ENCODE measurements at places on chromosomes 2 and 18.
A peak's percentile ranks its signal among the peaks of the same experiment; 100 is the strongest.

DNA sequence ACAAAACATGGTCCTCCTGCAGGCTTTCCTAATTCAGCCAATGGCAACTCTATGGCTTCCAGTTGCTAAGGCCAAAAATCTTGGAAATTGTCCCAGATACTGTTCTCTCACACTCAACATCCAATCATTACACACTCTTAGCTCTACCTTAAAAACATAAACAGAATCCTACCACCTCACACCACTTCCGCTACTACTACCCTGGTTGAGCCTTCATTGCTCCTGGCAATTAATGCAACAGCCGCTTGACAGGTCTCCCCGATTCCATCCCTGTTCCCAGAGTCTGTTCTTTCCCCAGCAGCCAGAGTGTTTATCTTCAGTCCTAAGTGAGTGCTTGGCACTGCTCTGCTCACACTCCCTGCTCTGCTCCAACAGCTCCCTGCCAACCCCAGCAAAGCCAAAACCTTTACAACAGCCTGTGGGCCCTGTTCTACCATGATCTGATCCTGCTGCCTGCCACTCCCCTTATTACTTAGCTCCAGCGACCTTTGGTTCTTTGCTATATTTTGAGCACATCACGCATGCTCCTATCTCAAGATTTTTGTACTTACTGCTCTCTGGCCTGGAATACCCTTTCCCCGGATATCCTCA lies 67.5 kb upstream of the AMMECR1L start:
- DNase-seq: no peak

GRCh38 chr18:63970809-63971205 lies 926 bp downstream of the SERPINB8 start:
- DNase-seq: no peak

- no peak for DNase-seq
Observed at GRCh38 chr2:86275384-86275799, 62.0 kb downstream of the REEP1 start.

- DNase-seq: no peak
Observed at GRCh38 chr2:157194844-157195243, 62.7 kb upstream of the GALNT5 start.

- DNase-seq: no peak
Observed at GRCh38 chr2:198628596-198628995, 824.2 kb downstream of the PLCL1 start.

GRCh38 chr2:25347846-25348245 lies 6.1 kb upstream of the DNMT3A start:
- no peak for DNase-seq

GRCh38 chr2:96816127-96816835 lies at the start of gene CNNM3:
Gene CNNM3 (plus strand): TSS chr2:96816268. CDS start chr2:96816278, 10 bp downstream.
- peak; percentile 95 for DNase-seq

GRCh38 chr2:188601927-188602326 lies 310.3 kb downstream of the GULP1 start:
- no peak for DNase-seq

DNA sequence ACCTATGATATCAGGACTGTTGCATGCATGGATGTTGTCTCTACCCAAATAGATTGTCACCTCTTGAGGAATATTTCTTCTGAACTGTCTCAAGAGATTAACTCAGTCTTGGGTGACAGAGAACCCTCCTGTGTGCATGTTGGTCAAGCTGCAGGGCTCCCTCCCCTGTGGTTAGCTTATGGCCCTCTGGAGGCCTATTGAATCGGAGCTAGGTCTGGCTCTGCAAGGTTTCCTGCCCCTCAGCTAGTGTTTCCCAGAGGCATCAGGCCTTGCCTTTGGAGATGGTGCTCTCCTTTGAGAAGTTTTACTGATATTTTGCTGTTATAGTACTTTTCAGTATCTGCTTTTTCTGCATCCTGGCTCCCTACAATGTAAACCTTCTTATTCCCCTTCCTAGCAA lies 769.2 kb upstream of the FAM98A start:
- DNase-seq: no peak

DNA sequence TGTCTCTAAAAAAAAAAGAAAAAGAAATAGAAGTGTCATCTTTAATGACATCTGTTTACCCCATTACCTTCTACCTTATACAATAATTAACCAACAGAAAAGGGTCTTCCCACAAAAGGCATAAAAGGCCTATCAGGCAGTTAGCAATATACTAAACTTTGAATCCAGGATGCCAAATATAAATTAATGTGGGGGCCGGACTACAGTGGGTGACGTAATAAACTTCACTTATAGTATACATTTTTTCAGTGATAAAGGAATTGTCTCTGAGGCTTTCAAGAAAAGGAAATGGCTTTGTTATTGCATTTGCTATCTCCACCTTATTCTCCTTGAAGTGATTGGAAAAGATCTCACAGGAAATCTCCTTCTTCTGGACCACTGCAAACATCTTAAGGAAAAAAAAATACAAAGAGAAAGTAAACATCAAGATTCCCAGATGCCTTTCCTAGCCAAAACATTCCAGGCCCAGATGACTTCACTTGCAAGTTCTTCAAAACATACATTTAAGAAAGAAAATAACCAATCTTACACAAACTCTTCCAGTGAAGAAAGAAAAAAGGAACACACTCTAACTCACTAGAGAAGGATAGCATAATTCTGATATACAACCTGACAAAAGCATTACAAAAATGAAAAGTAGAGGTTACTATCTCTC lies 126.2 kb upstream of the CAB39 start:
- no peak for DNase-seq

GRCh38 chr18:68735483-68736343 lies 20.8 kb upstream of the TMX3 start:
- DNase-seq: no peak

DNA sequence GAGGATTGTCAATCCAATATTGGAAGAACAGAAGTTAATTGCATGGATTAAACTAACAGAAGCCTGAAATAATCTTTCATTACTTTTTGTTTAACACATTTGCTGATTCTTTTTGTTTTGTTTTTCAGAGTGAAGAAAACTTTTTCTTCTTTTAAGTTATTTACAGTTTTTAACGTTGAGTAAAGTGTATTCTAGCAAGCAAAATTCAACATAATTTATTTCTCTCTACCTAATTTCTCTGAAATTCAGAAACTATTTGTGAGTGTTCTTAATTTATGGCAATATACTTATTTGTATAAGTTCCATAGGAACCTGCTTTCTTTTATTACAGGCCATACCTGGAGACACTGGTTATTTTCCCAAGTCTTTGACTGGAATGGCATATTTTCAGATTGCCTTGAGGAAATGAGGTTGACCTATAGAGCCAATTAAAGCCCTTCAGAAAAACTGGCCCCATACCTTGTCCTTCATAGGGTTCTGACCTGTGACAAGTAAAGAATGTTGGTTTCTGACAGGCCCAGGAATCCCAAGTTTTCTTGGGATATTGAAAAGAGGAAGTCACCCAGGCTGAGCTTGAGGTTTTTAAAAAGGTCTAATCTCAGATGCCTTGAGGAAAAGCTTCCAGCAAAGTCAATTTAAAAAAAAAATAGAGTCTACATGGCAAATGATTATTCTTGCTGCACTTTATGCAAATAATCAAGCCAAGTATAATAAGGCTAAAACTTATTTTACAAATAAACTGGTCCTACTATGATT lies 26.8 kb upstream of the LIPG start:
- no peak for DNase-seq

GRCh38 chr2:45857275-45857609 lies 205.8 kb downstream of the PRKCE start:
- DNase-seq: no peak

- DNase-seq: no peak
Observed at GRCh38 chr2:233600386-233600785, 17.0 kb upstream of the UGT1A8 start.

DNA sequence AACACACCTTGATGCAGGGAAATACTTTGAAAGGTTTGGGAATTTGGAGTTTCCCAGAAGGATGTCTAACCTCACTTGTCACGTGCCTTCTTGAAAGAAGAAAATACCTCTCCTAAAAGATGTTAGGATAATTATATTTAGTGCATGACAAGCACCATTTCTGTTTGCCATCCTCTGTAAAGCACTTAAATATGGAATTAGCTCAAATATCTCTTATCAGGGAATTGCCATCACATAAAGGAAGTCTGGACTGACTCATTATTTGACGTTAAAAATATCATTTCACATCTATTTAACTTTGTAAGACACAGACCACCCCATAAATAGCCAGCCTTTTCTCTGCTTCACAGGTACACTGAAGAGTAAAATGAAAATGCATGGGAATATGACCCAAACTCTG lies 140.1 kb downstream of the STK39 start:
- DNase-seq: no peak

GRCh38 chr2:24164416-24164973 lies 10.4 kb upstream of the FAM228A start:
- no peak for DNase-seq

GRCh38 chr18:24027156-24027827 lies 12.7 kb downstream of the TTC39C start:
- no peak for DNase-seq

- DNase-seq: no peak
Observed at GRCh38 chr2:73730810-73731209, 6.3 kb downstream of the TPRKB start.

GRCh38 chr2:196606516-196606915 lies 33.0 kb upstream of the CCDC150 start:
- DNase-seq: no peak

Measured in activated T-helper 1 cell treated with Interleukin-2 at 50 U/mL for 16 hours (primary cell).